ENCODE measurements at places on chromosomes 12 and 14.
A peak's percentile ranks its signal among the peaks of the same experiment; 100 is the strongest.

DNA sequence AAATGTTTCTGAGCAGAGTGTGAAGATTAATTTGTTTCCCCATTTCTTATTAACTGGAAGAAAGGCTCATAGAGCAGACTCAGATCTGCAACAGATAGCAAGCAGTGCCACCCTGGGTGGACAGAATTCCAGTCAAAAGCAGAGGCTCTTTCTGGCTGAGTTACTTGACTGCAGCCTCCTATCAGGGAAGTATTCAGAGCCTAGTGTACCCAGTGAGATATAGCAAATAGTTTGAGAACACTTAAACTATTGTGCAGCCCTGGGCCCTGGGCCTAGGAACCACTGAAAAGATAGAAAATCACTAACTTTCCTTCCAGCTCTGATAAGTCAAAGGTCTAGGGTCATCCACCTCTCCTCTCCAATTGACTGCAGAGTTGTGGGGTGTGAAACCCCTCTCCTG is 11.2 kb upstream of the AQP2 start:
- no peak for DNase-seq

DNA sequence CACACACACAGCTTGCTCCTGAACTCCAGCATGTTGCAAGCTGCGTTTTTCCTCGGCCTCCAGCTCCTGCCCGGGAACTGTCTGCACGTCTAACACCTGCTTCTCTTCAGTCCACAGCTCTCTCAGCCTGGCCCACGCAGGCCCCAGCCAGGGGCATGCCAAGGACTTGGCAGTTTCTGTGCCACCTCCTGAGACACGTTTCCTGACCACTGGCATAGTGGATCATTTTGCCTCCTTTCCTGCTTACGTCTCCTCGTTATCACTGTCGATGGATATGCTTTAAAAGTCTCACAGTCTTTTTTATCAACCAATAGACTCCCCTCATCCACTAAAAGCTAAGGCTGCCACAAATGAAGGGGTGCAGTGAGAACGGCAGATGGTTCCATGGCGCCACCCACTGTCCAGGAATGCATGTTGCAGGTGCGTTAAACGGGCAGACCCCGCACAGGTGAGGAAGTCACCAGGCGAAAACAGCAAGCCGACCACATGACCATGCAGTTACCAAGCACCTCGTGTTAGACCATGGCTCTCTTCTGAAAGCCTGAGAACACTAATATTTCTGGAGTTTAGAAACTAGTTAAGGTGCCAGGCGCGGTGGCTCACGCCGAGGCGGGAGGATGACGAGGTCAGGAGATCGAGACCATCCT is 14.7 kb upstream of the TEAD4 start:
- DNase-seq, result peak; percentile 55

DNA sequence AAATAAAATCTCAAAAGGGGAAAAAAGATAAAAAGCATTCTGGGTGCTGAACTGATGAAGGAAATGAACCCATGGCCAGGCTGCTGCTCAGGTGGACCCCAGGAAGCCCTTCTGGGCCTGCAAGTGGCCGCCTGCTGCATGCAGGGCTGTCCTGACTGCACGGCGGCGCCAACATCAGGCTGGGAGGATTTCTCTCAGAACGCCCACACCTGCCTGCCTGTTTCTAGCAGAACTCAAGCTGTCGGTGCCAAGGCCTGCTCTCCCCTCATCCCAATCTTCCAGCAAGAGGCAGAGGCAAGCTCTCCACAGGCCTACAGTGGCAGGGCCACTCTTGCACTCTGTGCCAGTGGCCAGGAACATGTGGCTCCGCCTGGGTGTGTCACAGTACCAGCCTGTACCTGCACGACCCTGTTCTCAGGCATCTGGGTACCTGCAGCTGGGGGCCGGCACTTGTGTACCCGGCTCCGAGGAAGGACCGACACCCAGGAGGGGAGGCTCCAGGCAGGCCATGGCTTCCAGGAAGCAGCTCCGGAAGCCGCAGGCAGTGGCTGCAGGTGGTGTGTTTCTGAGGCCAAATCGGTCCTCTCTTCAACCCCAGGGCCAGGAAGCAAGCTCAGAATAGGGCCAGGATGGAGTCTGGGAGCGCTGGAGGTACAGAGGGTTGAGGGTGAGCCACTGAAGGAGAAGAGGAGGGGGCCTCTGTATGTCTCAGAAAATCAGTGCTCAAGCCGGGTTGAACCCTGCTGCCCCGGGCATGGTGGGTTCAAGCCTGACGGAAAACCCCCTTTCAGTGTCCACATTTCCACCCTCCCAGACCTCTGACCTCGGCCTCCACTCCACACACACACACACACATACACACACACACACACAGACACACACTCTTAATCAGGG is 2.5 kb upstream of the INF2 start:
- no peak for DNase-seq

DNA sequence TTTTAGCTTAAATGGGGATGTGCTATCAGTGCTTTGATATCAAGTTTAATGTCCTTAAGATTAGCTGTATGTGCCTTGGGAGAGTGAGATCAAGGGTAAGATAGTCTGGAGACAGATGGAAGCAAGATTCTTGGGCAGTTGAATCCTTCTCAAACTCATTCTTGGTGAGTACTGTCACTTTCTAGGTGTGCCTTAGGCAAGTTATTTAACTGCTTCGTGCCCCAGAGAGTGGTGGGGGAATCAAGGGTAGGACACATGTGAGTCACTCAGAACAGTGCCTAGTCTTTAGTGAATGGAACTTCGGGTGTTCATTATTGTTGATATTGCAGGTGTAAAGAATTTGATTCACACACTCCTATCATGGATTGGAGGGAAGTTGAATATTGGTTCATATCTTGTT is 803.7 kb downstream of the DIO2 start:
- DNase-seq, result no peak

DNA sequence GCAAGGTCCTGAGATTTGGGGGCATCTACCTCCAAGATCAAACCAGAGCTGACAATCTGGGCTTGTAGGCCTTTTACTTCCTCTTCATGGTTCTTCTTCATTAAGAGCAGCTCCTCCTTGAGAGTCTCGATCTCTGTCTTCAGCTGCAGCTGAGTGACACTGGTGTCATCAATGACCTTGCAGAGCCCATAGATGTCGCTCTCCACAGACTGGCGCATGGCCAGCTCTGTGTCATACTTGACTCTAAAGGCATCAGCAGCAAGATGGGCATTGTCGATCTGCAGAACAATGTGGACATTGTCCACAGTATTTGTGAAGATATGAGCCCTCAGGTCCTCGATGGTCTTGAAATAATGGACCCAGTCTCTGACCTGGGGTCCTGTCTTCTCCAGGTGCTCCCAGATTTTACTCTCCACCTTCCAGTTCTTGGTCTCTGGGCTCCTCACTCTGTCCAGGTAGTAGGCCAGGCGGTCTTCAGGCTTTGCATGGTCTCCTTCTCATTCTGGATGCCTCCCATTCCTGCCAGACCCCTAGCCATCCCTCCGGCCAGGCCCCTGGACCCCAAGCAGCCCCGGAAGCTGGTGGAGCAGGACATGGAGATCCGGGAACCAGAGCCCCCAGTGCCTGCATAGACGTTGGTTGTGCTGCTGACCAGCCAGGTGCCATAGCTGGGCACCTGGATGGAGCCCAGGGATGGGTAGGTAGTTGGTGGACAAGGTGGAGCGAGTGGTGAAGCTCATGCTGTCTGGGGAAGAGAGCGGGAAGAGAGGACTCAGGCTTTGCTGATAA is 141.0 kb downstream of the MSRB3 start:
- no peak for DNase-seq

Measured in HEK293T (cell line).